ENCODE measurements at places on chromosomes 5 and 9.

DNA sequence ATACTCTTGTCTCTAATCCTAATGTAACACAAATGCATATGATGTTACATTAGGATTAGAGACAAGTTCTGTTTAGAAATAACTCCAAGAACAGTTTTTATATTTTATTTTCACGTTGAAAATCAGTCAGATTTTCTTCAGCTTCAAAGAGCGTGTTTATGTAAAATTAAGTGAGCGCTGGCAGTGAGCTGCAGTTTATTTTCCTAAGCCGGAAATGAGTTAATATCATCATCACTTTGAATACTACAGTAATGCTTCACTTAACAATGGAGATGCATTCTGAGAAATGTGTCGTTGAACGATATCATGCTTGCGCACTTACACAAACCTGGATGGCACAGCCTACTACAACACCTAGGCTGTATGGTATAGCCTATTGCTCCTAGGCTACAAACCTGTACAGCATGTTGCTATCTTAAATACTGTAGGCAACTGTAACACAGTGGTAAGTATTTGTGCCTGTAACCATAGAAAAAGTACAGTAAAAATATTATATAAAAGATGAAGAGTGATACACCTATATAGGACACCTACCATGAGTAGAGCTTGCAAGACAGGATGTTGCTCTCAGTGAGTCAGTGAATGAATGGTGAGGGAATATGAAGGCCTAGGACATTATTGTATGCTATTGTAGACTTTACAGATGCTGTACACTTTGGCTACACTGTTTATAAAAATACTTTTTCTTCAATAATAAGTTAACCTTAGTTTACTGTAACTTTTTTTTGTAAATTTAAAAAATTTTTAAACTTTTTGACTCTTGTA is 65.9 kb upstream of the C5orf46 start:
- no peak for DNase-seq

DNA sequence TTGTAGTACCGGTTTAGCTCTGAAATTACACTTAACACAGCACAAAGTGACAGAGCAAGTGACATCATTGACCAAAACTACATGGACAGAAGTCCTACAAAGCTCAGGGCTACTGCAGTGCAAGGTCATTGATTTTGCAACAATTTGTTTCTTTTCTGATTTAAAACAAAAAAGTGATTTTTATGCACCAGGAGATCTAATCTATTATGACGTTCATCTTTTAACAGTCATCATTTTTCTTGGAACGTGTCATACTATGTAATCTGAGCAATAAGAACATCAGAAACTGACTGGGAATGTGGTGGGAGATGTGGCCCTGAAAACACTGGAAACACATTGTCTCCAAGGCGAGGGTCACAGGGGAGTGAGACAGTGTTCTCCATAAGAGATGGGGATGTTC is 17.4 kb upstream of the ZFAND5 start:
- DNase-seq, result no peak

DNA sequence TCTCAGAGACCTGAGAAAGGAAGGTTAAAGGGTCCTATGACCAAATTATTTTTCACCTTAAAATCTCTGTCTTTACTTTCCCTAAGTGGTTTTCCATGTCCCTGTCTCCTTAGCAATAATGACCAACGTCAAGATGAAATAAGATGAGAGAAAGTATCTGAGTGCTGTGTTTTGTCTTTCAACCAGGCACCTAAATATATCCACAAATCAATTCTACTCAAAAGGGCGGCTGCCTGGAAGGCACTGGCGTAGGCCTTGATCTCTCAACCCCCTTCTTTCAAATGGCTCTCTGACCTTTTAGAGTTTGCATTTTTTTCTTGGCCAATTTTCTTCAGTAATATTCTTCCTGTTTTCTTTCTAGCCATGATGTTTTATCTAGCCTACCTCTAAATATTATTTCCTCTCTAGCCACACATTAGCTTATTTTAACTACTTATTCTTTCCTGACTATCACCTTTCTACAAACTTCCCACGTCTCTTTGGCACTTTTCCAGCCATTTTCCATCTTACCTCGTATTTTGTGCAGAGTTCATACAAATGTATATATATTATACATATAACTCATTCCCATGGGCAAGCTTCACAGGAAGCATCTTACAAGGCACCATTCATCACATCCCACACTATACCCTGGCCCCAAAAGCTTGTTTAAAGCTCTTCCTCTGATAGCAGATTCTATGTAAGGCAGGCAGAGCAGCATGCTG is 204.5 kb downstream of the SNX18 start:
- DNase-seq, result no peak

GRCh38 chr9:71119746-71120145 is 1.7 kb downstream of the TRPM3 start:
- DNase-seq, result no peak

DNA sequence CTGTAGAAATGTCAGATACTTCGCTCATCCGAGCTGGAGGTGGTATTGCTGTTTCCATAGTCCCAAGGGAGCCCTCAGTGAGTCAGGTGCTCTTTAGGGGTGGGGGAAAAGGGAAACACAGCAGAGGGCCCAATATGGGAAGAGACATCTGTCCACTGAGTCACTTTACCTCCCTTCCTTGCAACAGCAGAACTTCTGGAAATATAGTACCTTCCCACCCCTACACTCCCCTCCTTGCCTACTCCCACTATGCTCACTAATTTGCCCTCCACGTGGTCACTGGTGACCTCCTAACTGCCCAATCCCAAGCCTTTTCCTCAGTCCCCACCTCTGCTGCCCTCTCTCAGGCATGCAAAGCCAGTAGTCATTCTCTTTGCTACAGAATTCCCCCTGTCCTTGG is 1.9 kb downstream of the HK3 start:
- no peak for DNase-seq
